ENCODE measurements at places on chromosomes 13 and 19.

GRCh38 chr13:53017433-53017970, 11.1 kb upstream of the OLFM4 start:
- DNase-seq, result no peak

DNA sequence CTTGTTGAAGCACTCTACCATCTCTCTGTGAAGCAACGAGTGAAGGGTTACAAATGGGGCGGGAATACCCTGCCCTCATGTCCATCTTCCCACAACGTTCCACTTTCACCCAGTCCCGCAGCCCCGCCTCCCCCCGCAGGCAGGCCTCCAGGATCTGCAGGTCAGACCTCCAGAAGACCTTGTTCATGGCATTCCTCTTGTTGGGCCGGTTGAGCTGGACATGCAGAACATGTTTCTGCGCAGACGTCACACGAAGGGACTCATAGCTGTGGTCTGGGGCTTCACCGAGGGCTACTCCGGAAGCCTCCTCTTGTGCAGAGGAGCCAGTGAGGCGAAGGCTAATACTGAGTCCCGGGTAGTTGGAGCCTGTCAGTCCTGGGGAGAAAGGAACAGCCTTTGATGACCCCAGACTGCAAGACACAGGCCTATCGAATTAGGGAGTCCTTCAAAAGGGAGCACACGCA, 420 bp downstream of the ECH1 start:
- peak; percentile 99 for DNase-seq

DNA sequence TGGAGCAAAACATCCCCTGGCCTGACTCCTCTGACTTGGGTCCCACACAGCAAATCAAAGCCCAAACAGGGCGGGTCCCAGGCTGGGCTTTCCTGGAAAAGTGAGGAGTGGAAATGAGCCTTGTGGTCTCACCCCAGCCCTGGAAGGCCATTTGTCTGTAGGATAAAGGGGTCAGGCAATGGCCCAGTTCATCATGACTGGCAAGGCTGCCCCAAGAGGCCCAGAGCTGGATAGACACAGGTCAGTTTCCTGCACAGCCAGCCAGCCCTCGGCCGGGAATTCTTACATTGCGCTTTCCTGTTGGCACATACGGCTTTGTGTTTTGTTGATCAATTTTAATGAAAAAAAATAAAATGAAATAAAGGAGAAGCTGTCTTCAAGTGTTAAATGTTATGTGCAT, 174.3 kb downstream of the TSHZ3 start:
- DNase-seq, result no peak

DNA sequence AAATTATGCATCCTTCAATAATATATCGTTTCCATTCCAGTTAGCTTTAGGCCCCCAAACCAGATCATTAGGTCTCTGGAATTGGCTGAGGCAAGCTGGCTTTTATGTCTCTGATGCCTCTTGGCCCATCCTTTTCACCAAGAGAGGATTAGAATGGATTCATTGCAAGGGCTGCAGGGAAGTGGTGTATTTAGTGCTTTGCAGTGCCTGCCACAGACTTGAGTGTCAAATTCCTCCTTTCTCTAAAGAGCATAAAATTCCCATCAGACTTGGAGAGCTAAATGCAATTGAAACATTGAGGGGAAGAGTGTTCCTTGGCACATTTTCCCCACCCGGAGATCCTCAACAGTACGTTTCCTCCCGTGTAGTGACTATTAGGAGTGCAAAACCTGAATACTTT, 302.6 kb downstream of the ATP8A2 start:
- no peak for DNase-seq

- no peak for DNase-seq
Measured at GRCh38 chr13:48574041-48574796, 41.3 kb upstream of the RCBTB2 start.

DNA sequence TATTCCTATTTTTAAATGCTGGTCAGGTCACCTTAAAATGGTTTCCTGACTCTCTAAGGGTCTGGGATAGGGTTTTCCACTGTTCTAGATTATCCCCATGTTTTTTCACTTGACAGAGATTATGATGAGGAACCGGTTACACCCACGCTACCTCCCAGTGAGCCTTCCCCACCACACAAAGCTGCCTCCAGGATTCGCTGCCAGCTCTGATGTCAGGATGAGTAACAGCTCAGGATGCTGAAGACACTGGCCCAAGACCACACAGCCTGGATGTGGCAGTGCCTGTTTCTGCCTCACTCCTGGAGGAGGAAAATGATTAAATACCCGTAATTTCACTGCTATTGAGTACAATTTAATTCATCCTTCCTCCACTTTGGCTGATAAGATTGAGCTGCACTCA, 22.9 kb downstream of the ZNF114 start:
- peak; percentile 84 for DNase-seq

DNA sequence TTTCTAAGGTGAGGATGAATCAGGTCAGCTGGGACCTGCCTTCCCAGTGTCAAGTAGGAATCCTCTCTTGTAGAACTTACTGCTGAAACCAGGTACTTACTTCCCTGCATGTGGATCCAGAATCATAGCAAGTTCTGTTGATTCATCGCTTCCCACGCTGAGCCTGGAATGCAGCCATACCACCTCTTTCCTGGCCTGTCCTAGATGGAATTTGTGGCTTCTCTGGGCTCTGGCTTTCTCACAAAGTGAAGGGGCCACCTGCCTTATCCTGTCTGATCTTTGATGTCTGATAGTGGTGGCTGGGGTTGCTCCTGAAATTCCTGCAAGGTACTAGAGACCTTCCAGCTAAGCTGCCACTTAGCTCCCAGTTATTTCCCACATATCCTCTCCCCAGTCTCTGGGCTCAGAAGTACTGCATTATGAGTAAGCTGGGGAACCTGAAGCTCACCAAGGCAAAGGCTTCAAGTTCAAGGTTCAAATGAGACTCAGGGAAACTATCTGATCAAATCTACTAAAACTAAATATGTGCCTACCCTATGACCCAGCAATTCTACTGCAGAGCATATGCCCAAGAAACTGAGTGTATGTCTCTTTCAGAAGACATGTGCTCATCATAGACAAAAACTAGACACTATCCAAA, 103.5 kb downstream of the SUCLA2 start:
- DNase-seq, result peak; percentile 59

Data from kidney tubule cell (primary cell).